ENCODE measurements at places on chromosomes 6 and 20.

DNA sequence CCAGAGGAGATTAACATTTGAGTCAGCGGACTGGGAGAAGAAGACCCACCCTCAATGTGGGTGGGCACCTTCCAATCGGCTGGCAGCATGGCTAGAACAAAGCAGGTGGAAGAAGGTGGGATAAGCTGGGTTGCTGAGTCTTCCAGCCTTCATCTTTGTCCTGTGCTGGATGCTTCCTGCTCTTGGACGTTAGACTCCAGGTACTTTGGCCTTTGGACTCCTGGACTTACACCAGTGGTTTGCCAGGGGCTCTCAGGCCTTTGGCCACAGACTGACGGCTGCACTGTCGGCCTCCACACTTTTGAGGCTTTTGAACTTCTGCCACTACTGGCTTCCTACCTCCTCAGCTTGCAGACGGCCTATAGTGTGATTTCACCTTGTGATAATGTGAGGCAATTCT is 50.8 kb downstream of the BCAS1 start:
- no peak for DNase-seq

DNA sequence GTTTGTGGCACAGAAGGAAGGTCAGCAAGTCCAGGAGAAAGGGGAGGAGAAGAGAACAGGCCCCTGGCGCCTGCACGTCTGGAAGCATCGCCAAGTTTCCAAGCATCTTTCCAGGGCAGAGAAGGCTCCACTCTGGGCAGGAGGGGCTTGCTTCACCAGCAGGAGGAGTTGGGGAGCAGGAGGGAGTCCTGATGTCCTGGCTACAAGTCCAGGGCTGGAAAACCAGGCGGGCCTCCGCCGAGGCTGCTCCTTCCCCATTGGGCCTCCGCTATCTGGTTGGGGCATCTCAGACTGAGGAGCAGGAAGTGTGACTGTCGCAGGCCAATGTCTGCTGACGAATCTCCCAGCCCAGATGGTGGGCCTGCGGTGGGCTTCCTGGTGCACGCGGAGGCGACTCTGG is 421.9 kb downstream of the PREX1 start:
- no peak for DNase-seq

- DNase-seq = no peak
These were observed 96.9 kb upstream of the SLC24A3 start for GRCh38 chr20:19115581-19115980.

GRCh38 chr20:37899105-37900045 is 3.6 kb upstream of the VSTM2L start:
- no peak for DNase-seq

DNA sequence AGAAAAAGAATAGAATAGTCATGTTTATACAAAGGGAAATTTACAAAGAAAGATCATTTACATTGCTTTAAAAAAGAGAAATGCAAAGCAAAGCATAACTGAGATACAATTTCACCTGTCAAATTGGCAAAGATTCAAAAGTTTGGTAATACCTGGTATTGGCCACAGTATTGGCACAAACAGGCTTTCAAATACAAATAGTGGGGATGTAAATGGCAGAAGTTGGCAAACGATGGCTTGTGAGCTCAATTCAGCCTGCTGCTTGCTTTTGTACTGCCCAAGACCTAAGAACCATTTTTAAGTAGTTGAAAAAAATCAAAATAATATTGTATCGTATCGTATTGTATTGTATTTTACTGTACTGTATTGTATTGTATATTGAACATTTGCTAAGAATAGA is 194.5 kb upstream of the JAG1 start:
- DNase-seq = no peak

DNA sequence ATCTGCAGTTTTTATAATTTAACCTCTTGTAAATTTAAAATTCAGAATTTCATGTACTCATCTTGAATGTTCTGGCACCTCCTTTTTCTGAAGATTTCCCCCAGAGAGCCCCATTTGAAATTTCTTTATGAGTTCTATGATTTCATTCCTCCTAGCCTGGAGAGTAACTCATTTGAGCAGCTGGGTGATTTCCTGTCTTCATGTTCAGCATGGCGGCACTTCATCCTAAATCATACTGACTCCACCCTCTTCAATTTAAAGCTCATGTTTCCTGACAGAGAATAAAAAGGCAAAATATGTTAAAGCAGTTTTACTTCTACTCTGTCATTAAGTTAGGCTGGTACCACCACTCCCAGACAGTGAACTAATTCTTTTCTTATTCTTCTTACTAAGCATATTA is 250.9 kb upstream of the POU3F2 start:
- no peak for DNase-seq

DNA sequence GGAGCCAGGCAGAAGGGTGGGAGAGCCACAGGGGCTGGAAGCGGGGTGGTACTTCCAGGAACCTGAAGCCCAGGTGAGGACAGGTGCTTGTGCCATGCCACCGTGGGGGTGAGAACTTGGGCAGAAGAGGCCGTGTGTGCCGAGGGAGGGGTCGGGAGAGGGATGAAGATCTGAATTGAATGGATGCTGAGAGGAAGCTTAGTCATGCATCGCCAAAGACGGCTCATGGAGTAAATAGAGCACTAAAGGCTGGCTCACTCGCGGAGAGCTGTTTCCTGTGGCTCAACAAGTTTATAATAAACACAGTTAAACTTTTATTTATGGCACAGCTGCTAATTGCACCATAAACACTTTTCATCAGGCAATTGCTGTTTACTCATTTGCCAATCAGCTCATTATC is 21.7 kb upstream of the MYT1 start:
- DNase-seq = no peak

DNA sequence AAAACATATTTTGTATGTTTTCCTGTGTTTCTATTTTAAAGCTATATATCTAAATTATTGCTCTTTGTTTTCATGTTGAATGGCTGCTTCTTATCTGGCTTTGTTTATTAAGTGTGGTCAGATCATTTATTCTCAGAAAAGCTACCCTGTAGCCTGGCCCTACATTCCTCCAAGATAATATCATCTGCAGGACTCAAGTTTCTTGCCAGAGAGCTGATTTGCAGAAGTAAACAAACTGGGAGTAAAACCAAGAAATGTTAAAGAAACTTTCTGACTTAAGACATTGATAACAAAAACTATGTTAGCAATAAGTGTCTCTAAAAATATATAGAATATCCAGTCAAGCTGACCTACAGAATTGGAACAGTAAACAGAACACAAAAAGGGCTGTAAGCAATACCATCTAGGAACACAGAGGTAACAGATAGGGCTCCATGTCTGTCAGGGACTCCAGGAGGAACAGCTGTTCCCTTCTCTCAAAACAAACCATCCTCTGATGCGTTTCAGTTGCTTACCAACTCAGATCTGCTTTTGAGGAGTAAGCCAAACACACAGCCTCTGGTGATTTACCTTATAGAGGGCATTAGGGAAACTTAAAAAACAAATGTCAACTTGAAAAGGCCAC is 17.5 kb upstream of the CEP85L start:
- DNase-seq = no peak

DNA sequence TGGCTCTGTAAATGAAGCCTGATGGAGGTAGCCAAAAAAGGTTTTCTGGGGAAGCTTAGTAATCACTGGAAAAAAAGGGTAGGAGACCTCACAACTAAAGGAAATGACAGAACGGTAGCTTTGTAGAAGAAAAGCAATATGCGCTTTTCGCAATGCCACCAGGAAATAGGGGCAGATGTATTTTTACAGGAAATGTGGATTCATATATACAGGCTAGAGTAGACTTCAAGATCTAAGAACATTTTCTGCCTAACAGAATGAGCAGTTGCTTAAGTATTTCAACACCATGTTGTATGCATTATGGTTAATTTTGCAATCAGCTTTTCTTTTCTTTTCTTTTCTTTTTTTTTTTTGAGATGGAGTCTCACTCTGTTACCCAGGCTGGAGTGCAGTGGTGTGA is 219.6 kb downstream of the CD83 start:
- no peak for DNase-seq

- no peak for DNase-seq
These were observed 210.4 kb downstream of the ALDH8A1 start for GRCh38 chr6:134739299-134740026.

DNA sequence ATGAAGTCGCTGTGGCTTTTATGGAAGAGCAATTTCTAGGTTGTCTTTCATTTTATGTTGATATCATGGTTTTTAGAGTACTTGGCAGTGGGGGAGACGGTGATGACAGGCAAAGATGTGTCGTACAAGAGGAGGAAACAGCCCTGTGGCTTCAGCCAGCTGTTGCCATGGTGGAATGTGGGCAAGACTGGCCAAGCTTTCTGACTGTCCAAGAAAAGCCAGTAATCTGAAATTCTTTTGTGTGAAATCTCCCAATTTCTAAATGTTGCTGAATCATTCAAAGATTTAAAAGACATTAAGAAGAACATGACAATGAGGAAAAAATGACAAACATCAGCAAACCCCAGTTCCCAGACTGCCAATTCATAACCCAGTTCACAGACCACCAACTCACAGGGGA is 23.1 kb downstream of the PFDN4 start:
- no peak for DNase-seq

- no peak for DNase-seq
These were observed 19.7 kb downstream of the LAMA5 start for GRCh38 chr20:62347445-62347844.

- DNase-seq = no peak
These were observed 123.1 kb downstream of the GRIK2 start for GRCh38 chr6:101516578-101516977.

- DNase-seq = no peak
These were observed 94.6 kb downstream of the TBXT start for GRCh38 chr6:166073082-166073481.

- DNase-seq = no peak
These were observed 5.7 kb upstream of the BACH2 start for GRCh38 chr6:90302320-90302719.

DNA sequence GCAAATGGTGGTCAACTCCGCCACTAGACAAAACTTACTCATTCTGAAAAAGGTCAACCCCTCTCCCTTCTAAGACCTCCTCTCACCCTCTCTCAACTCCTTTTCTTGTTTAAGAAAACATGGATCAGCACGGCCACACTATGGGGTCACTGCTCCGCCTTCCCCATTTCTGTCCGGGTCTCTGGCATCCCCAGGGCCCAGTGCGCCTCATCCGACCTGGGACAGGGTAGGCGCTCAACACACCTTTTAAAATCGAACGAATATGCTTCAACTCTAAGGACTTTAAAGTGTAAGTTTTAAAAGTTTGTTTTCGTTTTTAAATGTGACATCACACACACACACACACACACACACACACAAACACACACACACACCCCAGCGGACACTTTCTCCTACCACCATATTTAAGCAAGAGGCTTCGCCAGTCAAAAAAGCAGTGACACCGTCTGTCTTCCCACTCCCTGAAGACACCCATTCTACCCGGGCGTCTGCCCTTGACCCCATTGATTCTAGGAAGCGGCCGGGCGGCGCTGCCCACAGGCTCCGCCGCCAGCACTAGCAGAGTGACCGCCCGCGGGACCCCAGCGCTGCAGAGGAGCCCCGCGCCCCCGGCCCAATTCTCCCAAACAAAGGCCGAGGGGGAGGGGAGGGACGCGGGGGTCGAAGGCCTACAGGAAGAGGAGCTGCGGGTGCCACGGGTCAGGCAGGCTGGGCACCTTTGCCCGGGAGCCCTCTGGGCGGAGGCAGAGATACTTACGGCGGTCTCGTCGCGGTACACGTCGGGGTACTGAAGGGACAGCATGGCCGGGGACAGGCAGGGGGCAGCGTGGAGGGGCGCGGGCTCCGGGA is 568 bp downstream of the PREP start:
- DNase-seq = peak; percentile 59

DNA sequence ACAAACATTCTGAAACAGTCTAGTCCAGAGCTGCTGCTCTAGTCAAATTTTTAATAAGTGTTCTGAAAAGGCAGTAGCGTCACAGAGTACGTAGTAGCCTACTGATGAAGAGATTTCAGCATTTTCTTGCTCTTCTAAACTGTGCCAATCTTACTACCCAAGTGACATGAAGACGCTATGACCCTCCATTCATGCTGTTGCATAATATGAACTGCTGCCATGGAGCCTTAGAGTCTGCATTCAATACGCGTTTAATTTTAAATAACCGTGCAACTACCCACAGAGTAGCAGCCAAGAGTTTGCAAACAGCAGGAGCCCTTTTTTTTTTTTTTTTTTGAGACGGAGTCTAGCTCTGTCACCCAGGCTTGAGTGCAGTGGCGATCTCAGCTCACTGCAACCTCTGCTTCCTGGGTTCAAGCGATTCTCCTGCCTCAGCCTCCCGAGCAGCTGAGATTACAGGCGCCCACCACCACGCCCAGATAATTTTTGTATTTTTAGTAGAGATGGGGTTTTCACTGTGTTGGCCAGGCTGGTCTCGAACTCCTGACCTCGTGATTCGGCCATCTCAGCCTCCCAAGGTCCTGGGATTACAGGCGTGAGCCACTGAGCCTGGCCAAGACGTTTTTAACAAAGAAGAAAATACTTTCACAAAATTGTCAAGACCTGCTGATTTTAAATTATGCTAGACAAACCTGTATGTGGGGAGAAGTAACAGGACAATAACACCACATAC is 44.3 kb downstream of the EZR start:
- DNase-seq = no peak

DNA sequence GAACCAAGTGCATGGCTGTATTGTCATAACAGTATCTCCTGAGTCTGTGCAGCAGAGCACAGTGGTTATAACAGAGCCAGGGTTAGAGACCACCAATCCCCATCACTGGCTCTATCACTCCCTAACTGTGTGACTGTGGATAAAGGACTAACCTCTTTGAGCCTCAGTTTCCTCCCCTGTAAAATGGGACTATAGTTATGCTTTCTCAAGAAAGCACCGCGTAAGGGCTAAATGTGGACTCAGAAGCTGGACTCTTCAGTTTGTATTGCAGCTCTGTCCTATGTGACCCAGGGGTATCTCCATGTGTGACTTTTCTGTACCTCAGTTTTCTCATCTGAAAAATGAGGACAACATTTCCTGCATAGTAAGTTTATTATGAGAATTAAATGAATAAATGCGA is 59.9 kb downstream of the TRAM2 start:
- no peak for DNase-seq

- DNase-seq = peak; percentile 46
These were observed 102.6 kb downstream of the PERP start for GRCh38 chr6:138004430-138005287.

DNA sequence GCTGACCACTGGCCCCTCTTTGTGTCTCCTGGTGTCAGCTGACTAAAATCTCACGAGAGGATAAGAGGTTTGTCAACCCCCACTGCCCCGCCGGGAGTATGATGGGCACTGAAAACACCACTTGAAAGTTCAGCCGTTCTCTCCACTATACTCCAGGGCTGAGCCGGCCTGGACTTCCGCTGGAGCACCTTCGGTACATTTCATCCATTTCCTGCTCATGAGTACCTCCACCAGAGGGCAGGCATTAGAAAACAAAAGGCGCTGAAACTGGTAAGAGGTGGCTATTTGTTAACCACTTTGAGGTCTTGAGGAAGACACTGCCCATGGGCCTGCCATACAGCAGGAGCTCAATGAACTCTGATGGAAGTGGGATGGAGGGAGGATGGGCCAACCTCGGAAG is 17.9 kb upstream of the ANKRD60 start:
- no peak for DNase-seq

DNA sequence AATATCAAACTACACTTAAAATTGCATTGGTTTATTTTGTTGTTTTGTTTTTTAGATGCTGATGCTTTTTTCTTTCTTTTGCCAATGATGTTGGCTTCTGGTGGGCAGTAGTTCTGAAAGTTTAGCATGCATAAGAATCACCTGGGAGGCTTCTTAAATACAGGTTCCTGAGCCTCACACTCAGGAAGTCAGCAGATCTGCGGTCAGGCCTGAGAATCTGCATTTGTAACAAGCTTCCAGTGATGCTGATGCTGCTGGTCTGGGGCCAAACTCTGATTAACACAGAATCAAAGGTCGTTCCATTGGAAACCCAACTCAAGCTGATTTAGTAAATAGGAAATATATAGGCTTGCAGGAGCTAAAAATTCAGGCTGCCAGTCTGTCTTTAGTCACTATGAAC is 412.9 kb upstream of the SPTLC3 start:
- no peak for DNase-seq

Data from colonic mucosa (tissue), 4 donors.